ENCODE measurements at places on chromosomes 12 and 14.

DNA sequence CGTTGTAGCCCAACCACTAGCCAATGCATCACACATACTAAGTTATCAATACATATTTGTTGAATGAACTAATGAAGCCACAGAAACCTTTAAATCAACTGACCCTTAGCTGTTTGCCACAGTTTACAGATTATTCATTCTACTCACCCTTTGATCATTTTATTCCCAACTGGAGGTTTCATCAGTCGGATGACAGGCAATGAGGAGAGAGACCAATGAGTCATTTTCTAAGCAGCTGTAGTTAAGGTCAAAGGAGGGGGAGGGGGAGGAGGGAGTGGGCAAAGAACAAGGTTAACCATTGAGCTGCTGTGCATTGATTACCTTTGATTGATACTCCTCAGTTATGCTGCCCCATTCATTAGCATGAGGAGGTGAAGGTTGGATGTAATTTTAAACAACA lies 469.5 kb downstream of the VRK1 start:
- no peak for DNase-seq

- DNase-seq = no peak
Observed at GRCh38 chr14:81384900-81385299, 15.2 kb downstream of the STON2 start.

DNA sequence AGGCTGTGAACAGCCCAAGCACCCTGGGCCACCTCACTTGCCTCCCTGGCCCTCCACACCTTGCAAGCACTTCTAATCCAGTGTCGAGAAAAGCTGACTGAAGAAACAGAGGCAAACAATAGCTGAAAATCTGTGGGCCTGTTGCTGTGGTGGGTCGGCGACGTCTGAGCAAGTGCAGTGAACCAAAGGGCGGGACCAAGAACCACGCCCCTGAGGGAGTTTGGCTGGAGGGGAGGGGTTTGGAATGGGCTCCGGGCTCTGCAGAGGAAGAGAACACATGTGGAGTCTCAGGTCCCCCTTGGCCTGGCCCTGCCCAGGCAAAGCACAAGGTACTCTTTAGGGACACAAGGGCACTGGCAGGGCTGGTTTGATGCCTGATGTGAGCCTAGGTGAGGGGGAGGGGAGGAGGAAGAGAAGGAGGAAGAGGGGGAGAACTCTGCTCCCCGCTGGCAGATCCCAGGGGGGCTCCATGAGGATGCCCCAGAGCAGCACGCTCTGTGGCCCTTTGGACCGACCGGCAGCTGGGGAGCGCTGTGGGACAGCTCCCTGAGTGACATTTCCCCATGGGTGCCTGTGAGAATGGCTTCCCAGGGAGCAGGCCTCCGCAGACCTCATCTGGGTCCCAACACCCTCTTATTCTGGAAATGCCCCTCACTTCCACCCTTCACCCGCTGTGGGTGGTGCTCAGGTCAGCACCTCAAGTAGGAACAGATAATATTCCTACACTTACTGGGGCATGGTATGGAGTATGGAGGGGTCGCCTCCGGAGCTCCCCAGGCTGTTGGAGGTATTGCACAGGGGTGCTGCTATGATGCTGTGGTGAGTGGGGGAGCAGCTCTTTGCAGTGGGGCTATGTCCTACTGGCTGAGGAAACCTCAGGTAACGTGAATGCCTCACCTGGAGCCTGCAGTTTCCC lies 85.5 kb downstream of the CPSF2 start:
- DNase-seq = no peak

- no peak for DNase-seq
Observed at GRCh38 chr14:88562532-88562830, 356 bp upstream of the ZC3H14 start.

DNA sequence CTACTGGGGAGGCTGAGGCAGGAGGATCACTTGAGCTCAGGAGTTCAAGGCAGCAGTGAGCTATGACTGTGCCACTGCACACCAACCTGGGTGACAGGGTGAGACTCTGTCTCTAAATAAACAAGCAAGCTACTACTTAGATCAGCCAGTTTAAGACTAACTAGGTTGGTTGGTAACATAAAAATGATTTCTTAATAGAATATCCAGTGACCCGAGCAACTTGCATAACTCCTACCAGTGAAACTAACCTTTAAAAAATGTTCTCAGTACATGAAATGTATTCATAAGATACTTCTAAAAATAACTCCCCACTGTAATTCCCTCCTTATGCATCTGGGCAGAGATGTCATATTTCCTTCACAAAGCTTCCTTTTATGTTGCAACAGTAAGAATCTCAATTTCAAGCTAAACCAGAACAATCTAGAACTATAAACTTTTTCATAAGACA lies 15.9 kb downstream of the TAOK3 start:
- DNase-seq = no peak

DNA sequence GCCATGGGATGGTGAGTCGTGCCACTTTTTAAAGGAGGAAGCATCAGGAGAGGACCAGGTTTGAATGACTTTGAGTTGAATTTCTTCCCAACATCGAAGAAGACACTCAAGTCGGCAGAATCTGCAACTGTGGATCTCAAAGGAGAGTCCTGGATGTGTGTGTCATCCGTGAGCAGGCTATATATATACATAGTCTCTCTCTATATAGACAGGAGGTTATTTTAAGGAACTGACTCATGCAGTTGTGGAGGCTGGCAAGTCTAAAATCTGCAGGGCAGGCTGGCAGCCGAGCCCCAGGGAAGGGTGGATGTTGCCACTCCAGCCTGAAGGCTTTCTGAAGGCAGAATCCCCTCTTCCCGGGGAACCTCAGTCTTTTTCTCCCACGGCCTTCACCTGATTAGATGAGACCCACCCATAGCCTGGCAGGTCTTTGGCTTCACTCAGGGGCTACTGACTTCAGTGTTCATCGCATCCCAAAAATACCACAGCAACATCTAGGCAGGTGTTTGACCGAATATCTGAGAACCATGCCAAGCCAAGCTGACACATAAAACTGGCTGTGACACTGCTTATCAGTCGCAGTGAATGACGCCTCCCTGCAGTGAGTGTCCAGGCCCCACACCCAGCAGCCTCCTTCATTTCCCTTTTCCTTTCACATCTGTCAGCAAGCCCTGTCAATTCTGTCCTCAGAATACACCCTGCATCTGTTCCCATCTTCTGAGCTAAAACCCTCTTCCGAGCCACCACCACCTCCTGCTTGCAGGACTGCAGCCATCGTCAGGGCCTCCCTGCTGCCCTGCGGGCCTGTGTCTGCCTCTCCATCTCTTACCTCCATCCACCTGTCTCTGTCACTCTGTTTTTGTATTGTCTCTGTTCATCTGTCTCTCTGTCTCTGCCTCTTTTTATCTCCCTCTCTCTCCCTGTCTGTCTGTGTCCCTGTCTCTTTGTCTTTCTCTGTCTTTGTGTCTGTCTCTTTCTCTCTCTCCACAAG lies 54.0 kb downstream of the ZNF664 start:
- no peak for DNase-seq
